Skeletal muscle cell (primary cell): ENCODE measurements at places on chromosomes 6 and 20.

DNA sequence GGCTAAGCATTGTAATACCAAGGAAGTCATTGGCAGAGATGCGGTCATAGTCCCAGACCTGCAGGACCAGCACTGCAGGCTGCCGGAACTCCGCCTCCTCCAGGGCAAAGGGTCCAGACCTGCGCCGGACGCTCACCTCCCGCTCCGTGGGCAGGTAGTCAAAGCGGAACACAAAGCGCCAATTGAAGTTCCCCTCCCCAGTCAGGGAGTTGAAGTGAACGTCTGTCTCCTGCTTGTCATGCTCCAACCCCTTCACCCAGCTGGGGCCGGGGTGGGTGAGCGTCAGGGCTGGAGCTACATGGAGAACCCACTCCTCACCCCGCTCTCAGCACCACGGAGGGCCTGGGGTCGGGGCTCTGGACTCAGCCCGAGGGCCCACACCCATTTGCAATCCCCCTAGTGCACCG lies 18.2 kb downstream of the ERGIC3 start:
- DNase-seq: no peak

GRCh38 chr20:60060593-60060992 lies 102.4 kb downstream of the CDH26 start:
- DNase-seq: peak; percentile 58

DNA sequence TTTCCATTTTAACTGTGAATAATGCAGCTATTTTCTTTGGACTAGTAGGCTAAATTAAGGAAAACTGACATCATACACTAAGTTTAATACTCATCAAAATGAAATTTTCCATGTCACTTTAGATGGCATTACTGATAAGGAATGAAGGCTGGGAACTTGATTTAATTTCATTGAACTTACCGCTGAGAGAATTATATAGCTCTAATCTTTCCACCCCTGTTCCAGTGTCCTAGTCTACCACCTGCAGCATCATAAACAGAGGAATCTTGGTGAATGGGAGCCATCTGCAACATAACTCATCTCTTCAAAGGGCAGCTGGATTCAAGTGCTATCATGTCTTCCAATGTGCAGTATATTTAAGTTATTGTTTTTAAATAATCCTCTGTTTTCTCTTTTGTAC lies 1395.2 kb downstream of the EPHA7 start:
- DNase-seq: no peak

DNA sequence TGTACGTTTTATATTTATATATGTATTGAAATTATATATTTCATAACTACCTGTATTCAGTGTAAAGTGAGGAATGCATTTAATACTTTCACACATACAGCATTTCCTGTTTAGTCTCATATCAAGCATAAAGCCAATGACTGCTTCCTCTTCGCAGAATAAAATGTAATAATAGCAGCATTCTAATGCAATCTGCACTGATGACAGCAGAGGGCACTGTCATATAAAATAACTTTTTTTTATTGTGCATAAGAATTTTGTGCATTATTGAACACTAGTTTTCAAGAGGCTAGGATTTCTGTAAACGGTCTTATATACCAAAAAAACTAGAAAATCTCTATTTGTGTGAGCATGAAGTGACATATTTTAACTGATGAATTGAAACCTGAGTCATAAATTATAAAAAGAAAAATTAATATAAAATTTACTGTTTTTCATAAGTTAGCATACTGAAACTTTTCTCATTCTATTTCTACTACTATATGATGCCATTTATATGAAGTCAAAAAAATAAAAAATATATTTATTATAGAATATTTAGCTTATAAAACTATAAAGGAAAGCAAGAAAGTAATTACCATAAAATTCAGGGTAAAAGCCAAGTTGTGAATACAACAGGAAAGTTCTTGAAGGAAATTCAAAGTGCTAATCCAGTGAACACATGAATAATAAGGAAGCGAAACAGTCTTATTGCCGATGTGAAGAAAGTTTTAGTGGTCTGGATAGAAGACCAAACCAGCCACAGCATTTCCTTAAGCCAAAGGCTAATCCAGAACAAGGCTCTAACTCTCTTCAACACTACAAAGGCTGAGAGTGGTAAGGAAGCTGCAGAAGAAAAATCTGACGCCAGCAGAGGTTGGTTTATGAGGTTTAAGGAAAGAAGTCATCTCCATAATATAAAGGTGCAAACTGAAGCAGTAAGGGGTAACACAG lies 36.3 kb downstream of the RNF146 start:
- no peak for DNase-seq

DNA sequence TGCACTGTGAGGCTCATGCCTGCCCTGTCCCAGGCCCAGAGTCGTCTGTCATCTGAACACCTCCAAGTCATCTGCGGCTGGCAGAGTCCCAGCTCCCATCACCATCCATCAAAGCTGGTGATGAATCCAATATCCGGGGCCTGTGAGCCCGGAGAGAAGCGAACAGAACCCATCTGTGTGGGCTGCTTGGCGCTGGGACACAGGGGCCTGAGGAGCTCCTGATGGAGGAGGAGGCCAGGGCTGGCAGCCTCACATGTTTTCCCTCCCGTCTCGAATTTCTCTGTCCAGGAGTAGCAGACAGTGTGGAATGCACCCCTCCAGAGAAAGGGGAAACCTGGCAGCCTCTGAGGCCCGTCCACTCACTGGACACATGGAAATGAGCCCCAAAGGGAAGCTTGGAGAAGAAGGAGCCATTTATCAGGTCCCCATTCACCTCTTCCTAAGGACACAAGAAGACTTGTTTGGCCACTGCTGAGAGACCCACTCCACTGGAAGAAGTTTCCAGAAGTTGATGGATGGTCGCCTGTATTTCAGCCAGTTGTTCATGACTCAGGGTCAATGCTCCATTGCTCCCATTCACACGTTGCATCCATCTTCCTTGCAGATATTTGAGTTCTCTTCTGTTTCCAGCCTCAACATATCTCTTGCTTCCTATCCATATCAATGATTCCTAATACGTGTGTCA lies 307.5 kb upstream of the SULF2 start:
- no peak for DNase-seq

DNA sequence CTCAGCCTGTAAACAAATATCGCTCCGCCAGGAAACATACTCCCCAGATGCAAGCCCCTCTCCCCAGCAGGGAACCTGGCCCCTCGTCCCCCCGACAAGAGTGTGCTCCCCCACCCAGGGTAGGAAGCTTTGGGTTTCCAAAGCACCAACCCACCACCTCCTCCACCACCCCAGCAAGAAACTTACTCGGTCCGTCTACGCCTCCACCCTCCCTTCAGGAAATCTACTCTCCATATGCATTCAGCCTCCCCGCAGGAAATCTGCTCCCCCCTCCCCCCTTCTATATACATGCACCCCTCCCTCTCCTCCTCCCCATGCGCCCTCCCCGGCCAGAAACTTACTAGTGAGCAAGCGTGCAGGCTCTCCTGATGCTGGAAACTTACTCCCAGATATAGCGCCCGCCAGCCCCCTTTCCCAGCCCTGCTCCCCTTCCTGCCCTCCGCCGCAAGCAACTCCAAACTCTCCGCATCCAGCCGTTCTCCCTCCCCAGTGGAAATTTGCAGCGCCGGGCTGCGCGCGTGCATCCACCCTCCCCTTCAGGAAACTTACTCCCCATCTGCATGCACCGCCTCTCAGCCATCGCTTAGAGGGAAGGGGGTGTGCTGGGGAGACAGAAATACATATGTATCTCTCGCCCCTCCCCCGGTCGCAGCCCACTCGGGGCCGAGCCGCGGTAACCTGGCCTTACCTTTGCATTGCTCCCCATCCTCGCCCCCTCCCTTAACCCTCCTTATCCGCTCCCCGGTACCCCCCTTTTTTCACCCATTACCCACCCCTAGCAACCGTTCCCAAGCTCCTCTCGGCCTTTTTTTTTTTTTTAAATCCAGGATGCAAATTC lies at the start of gene TRERF1:
Gene TRERF1 (minus strand): TSS at position 594 of the 838 bp plus-strand sequence. CDS start 182,336 bp downstream, outside the sequence.
- peak; percentile 40 for DNase-seq

DNA sequence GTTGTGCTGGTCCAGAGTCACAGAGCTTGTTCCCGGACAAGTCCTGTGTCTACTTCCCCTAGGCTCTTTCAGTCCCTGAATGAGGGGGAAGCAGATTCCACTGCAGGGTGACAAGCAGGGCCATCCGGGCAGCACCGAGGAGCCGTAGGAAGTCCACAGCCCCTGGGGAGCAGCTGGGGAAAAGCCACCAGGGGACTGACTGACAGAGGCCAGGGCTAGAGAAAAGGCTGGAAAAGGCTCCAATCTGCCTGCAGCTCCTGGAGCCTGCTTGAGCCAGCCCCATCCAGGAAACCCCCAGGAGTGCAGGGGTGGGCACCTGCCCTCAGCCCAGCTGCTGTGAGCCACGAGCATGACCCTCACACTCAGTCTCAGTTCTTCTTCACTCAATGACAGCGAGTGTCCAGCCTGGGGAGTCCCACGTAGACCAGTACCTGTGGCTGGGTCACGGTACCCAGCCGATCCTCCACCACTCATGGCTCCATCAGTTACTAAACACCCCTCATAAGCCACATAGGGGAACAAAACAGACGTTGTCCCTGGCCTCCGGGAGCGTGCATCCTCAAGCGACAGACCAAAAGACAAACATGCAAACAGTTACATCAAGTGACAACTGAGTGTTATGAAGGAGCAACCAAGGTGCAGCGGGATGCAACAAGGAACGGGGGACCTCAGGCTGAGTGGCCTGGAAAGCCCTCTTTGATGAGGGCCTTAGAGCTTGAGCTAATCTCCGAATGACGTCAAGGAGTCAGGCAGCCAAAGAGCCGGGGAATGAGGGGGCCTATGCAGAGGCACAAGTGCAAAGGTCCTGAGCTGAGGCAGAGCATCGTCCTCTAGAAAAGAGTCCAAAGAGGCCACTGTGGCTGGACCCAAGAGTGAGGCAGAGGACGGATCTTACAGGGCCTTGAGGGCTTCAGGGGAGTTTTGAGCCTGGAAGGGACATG lies 24.8 kb upstream of the VSTM2L start:
- no peak for DNase-seq

- DNase-seq: no peak
Observed at GRCh38 chr6:147700436-147701209, 192.1 kb downstream of the SAMD5 start.

- DNase-seq: no peak
Observed at GRCh38 chr6:137218473-137218916, 690 bp downstream of the IFNGR1 start.

DNA sequence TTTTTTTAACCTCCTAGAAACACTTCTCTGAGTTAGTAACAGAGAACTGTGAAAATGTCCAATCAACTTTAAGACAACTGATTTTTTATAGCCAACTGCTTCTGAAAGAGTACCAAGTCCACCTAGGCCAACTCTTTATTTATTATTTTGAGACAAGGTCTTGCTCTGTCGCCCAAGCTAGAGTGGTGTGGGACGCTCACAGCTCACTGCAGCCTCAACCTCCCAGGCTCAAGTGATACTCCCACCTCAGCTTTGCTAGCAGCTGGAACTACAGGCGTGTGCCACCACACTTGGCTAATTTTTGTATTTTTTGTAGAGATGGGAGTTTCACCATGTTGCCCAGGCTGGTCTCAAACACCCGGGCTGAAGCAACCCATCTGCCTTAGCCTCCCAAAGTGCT lies 331.6 kb downstream of the RNGTT start:
- no peak for DNase-seq

DNA sequence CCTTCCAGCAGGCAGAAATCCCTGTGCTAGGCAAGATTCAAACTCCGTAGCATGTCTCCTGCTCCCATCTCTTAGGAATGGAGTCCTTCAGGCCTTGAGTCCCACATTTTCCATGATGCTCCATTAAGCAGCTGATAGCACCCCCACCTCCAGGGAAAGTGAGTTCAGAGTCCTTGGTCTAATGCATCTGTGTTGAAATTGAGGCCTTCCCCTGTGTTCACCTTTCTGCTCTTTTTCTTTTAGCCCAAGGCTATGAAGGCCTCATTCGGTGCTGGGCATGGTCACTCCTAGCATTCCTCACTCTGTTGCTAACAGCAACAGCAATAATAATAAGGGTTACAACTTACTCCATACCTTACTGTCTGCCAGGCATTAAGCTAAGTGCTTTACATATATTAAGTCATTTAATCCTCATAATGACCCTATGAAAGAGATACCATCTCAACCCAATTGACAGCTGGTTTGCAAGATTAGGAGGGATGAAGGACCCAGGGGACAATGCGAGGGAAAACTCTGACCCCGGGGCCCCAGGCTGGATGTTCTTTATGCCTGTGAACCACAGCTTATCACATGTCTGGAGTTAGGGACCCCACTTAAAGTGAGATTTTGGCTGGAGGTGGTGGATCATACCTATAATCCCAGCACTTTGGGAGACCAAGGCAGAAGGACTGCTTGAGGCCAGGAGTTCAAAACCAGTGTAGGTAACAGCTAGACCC lies 17.5 kb upstream of the PANK2 start:
- no peak for DNase-seq

- DNase-seq: no peak
Observed at GRCh38 chr6:9136141-9136822, 700.9 kb upstream of the SLC35B3 start.

GRCh38 chr20:53599378-53599777 lies 5.7 kb upstream of the ZNF217 start:
- no peak for DNase-seq

DNA sequence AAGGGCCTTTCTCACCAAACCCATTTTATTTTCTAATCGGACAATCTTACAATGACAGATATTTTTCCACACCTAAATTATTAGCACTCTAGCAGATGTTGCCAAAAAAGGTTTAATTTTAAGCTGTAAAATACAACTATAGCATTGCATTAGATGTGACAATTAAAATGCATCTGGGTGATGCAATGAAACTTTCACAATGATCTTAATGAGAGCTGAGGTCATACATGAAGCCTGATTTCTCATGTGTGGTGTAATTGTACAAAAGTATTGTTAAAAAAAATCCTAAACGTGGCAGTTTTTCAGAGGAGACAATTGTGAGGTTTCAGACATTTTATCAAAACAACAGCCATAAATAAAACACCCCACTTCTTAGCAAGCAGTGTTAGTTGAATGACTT lies 606.0 kb downstream of the HDGFL1 start:
- DNase-seq: peak; percentile 60

GRCh38 chr6:89758830-89759229 lies 60.8 kb downstream of the MDN1 start:
- no peak for DNase-seq

DNA sequence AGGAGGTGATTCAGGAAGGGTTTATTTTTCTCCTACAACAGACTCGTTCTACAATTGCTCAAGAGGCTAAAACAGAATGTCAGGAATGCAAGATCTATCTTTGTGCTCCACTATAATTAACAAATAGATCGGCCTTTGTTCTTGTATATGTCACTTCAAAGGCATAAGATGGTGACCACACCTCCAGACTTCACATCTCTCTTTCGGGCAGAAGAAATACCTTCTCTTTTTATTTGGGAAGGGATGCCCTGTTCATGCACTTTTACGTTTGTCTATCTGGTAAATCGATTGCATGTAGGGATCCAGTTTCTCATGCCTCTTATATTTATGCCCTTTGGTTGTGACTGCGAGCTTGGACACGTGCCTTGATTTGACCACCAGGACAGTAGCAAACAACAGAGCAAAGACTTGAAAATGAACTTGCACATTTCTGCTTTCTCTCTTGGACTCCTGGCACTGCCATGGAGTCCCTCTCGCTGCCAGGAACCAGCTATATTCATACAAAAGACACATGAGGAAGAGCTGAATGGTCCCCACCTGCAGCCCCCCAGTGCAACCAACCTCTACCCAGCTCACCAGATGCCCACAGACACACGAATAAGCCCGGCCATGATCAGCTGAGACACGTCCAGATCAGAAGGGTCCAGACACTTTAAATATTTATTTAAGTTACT lies 219.8 kb upstream of the STXBP5 start:
- no peak for DNase-seq

- no peak for DNase-seq
Observed at GRCh38 chr6:16767765-16768476, 6.7 kb upstream of the ATXN1 start.
